Neural crest cell (in vitro differentiated cells): ENCODE measurements at places on chromosomes 4 and X.

DNA sequence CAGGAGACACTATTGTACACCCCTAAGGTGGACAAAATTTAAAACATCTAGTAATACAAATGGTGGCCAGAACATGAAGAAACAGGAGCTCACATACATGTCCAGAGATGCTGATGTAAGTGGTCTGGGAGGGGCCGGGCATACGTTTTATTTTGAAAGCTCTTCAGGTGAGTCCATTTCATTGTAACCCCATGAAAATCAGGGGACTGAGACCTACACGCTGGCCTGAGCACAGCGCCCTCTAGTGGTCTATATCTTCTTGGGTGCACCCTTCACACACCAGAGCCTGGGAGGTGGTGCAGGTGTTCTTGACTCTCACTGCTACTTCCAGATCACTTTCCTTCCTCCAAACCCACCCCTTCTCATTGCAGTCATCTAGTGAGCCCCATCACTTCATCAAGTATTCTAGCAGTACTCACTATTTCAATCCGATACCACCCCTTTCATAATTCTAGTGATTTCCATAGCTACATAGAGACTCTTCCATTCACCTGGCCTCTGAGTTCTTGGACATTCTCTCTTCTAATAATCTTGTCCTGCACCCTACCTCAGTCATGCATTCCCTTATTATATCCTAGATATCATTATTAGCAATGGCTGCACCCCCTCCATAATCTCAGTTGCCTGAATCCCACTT is 4.3 kb upstream of the TLR6 start:
- DNase-seq: peak; percentile 14

DNA sequence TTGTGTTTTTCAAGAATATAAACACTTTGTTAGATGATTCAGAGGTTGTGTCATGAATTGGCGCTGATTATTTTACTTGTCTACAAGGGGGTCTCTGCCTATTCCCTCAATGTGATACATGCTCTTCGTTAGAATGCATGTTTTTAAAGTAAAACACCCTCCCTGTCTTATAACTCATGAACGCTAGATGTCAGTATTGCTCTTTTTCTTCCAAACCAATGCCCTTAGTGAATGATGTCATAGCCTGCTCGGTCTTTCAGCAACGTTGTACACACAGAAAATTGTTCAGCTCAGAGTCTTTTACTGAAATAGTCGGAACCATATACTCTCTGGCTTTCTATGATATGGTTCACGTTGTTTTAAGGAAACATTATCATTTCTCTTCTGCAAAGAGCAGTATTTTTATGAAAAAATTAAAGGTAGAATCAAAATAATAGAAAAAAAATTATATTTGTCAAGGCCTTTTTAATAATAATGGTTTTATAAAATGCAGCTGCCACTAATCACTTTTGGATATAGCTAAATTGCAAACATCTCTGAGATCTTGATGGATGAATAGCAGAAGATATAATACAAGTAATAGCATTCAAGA is 292.9 kb downstream of the TLL1 start:
- peak; percentile 28 for DNase-seq

DNA sequence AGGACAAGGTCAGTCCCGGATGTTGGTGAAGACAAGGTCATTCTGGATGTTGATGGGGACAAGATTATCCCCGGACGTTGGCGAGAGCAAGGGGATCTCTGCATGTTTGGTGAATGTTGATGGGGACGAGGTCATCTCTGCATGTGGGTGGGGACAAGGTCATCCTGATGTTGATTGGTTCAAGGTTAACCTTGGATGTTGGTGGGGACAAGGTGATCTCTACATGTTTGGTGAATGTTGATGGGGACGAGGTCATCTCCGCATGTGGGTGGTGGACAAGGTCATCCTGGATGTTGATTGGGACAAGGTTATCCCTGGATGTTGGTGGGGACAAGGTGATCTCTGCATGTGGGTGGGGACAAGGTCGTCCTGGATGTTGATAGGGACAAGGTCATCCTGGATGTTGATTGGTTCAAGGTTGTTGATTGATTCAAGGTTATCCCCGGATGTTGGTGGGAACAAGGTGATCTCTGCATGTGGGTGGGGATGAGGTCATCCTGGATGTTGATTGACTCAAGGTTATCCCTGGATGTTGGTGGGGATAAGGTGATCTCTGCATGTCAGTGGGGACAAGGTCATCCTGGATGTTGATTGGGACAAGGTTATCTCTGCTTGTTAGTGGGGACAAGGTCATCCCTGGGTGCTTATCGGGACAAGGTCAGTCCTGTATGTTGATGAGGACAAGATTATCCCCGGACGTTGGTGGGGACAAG is 28.8 kb upstream of the PLCXD1 start:
- DNase-seq: no peak

DNA sequence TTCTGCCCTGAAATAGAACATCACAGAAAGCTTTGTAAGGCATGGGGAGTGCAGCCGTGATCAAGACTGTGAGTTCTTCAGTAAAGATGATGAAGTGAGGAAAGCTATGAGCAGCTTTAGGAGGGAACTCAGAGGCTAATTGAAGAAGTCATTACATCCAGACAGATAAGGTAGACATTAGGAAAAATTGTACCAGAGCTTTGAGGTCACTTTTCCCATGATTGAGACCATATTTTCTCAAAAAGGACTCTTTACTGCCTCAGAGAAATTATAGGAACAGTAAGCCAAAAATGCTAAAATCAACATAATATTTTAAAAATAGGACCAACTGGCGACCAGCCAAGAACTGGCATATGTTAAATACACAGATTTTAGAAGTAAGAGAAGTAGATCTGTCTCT is 11.2 kb downstream of the CHST7 start:
- no peak for DNase-seq

GRCh38 chr4:113094802-113095201 is 45.3 kb downstream of the ANK2 start:
- no peak for DNase-seq

DNA sequence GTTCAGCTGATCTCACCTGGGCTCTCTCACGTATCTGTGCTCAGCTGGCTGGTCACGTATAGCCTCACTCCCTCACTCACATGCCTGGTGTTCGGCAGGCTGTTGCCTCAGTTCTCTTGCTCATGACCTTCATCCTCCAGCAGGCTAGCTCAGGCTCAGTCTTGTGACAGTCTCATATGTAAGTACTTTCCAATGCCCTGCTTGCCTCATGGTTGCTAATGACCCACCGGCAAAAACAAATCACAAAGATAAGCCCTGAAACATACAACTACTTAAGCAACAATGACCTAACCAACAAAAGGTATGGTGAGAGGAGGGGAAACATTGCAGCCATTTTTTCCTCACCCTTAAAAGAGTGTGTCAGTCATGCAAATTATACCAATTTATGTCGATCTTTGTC is 25.0 kb downstream of the MEPE start:
- DNase-seq: no peak

DNA sequence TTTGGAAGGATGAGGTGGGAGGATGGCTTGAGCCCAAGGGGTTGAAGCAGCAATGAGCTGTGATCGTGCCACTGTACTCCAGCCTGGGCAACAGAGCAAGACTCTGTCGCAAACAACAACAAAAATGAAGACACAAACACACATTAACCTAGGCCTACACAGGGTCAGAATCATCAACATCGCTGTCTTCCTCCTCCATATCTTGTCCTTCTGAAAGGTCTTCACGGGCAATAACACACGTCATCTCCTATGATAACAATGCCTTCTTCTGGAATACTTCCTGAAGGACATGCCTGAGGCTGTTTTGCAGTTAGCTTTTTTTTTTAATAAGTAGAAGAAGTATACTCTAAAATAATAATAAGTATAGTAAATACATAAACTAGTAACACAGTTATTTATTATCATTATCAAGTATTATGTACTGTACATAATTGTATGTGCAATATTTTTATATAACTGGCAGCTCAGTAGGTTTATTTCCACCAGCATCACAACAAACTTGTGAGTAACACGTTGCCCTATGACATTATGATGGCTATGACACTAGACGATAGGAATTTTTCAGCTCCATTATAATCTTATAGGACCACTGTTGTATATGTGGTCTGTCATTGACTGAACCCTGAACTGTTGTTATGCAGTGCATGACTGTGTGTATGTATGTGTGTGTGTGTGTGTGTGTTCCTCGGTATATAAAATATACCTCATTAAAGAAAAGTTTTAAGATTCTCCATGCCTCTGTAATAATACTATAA is 69.2 kb upstream of the MAML3 start:
- no peak for DNase-seq

DNA sequence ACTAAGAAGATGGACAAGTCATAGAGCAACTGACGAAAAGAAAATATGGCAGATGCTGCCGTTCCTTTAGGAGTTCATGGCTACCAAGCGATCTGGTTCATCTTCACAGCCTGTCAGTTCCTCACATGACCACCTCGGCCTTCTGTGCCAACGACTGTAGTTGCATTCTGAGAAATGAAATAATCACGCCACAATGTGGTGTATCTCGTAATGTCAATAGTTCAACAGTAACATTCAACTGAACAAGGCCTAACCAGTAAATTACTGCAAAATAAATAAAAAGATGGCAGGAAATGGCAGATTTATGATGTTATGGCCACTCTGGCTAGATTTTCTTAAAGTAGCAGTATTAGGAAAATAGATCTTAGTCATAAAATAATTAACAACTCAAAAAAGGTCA is 4.4 kb downstream of the GPRIN3 start:
- no peak for DNase-seq

DNA sequence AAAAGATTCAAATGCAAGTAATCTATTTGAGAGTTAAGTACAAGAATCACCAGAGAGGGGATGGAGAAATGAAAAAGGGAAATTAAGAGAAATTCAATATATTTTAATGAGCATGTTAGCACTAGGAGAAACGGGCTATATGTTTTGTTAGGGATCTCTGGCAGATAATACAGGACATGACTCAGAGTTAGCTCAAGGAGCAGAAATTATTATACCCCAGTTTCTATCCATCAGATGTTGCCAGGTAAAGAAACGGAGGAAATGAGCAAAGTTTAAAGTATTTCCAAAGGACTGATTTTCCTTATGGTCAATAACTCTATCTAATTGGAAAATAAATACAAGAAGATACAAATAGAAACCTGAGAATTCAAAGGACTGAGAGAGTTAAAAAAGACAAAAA is 867.6 kb downstream of the TRAM1L1 start:
- no peak for DNase-seq

- peak; percentile 52 for DNase-seq
Observed at GRCh38 chrX:6778544-6779503, 243.9 kb upstream of the VCX3A start.

- no peak for DNase-seq
Observed at GRCh38 chr4:153528705-153529485, 62.7 kb downstream of the TMEM131L start.

GRCh38 chr4:186832906-186833305 is 109.2 kb upstream of the FAT1 start:
- DNase-seq: no peak

DNA sequence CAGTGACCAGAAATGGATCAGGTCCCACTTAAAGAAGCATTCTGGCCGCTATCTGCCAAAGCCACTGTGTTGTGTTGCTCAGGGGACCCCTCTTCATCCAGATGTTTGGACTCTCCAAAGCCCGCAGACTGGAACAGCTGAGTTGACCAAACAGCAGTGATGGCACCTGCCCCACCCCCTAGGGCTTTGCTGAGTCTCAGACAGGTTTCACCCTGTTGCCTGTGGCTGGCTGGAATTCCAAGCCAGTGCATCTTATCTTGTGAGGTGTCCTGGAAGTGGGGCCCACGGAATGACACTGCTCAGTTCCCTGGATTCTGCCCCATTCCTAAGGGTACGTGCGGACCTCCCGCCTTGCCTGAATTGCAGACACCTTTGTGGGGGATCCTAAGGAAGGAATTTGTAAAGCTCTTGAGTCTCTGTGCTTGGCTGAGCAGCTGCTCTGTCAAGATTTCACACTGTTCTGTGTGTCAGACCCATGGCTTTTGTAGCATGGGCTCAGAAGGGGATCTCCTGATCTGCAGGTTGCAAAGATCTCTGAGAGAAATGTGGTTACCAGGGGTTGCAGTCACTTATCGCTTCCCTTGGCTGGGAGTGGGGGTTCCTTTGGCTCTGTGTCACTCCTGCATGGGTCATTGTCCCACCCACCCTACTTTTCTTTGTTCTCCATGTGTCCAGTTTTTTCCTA is 1707.9 kb upstream of the PCDH10 start:
- no peak for DNase-seq

DNA sequence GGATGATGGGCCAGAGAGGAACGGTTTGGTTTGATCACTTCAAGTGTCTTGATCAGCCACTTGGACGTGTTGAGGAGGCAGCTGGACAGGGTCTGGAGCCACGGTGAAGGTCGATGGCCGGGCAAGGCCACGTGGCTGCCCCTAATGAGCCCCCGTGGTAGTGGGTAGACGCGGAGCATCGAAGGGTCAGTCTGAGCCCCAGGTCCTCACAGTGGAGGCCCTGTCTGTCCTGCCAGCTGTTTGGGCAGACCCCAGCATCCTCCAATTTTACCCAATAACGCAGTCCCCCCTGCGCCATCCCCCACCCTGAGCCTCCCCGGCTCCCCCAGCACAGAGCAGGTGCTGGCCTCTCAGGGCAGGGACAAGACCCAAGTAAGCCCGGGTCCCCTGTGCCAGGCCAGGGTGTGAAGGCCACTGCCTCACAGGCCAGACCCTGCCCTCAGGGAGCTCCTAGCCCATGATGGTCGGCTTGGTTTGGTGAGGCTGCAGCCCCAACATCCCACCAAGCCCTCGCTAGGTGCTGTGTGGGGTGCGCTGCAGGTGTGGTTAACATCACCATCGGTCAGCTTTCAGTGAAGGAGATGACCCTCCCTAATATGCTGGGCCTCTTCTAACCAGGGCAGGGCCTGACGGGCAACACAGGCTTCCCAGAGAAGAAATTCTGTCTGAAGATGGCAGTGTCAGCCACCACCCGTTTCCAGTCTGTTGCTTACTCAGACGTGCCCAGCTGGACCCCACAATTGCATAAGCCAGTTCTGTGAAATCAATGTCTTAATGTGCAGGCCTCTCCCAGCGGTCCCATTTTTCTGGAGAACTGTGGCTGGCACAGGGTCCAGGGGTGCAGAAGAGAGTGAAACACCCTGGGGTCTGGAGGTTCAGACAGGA is 40.5 kb upstream of the NKX1-1 start:
- no peak for DNase-seq

DNA sequence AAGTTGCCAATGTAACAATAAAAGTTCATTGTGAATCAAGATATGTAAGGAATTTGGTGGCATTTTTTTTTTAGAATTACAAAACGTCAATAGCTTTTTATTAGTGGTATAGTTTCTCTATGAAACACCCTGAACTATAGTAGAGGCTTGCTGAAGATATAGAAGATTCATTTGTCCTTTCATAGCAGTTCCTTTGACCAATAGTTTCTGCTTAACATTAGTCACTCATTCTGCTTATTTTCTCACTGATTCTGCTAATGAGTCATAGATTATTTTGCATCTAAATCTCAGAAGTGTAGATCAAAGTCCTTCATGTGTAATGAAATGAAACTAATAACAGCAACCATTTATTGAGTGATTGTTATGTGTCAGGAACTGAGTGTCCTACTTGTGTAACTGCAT is 205.0 kb upstream of the TET2 start:
- no peak for DNase-seq

DNA sequence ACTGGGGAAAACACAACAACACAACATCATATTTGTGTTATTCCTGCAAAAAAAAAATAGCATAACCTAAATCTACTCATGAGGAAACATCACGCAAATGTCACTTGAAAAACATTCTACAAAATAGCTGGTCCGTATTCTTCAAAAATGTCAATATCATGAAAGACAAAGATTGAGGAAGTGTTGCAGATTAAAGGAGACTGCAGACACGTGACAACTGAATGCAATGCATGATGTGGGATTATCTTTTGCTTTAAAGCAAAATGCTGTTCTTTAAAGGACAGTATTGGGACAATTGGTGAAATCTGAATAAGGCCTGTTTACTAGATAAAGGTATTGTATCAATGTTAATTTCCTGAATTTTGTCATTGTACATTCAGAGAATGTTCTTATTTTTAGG is 157.7 kb downstream of the SMIM20 start:
- no peak for DNase-seq

- no peak for DNase-seq
Observed at GRCh38 chr4:110654254-110654635, 31.4 kb upstream of the PITX2 start.
